Stimulated activated CD8-positive, alpha-beta memory T cell treated with anti-CD3 and anti-CD28 coated beads, Interleukin-15, amount 100 ng/mL, for 1 hour (primary cell): ENCODE measurements at places on chromosomes 4 and X.

- no peak for DNase-seq
Measured at GRCh38 chr4:165964591-165964990, 91.6 kb downstream of the TLL1 start.

DNA sequence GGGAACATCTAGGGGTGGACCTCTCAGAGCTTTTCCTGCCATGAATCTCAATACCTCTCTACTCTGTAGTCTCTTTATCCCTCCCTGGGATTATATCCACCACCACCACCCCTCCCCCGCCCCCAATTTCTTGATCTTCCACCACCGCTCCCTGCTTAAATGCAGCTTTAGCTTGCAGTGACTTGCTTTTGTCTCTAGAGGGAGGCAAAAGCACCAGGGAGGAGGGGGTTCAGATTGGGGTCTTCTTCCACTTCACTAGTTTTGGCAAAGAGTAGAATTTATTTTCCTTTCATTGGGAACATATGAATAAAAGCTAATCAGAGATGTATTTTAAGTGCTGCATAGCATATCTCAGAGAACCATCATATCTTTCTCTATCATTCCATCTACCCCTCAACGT is 5.5 kb downstream of the ARHGAP36 start:
- DNase-seq, result no peak

- DNase-seq, result no peak
Measured at GRCh38 chrX:113962343-113962742, 621.5 kb upstream of the HTR2C start.

DNA sequence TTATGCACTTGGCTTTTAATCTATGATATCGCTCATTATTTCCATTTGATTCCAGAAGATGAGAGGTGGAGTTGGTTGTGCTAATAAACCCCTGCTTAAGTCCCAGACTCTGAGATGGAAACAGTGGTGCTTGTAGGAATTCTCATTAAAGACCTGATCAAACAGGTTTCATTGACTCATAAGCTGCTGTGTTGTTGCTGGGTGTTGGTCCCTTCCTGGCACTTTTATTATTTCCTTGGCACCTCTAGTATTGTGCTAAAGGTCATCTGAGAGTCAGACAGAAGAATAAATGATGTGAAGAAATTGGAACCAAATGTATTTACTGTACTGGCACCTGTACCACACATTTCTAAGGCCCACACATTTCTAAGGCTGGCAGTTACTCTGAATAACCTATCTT is 544.7 kb upstream of the NR3C2 start:
- DNase-seq, result no peak

DNA sequence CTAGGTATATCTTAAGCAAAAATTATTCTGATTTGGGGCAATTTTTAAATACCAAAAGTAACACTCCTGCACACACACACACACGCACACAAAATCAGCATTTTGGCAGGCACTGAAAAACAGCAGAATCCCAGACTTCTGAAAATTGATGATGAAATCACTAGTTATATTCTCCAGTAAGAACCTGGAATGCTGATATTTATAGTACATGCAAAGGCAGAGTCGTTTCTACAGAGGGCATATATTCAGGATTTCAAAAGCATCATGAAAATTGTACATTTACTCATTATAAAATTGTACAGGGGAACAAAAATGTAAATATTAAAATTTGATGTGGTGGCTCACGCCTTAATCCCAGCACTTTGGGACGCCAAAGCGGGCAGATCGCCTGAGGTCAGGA is 352.5 kb upstream of the PITX2 start:
- DNase-seq, result no peak

- no peak for DNase-seq
Measured at GRCh38 chr4:169202145-169202699, 68.5 kb downstream of the SH3RF1 start.

DNA sequence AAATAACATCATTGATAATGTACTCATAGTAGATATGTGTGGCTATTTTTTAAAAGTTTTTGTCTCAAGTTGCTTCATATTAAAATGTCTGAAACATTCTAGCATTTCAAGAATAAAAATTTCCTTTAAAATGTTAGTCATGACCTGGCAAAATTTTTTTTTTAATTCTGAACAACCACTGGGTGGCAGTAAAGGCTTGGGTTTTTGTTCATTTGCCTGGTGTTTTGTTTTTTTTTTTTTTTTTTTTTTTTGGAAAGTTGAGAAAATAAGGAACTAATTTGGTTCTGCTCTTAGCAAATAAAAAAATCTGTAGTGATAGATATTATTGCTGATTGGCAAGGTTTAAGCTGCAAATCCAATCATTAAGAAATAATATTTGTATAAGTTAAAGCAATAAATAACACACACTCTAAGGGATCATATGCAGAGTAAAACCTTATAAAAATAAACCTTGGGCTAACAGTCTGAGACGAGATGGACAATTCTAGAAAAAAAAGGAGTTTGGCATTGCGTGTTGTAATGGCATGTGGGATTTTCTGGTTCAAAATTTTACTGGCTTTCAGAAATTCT is 81.4 kb downstream of the CEP44 start:
- DNase-seq, result no peak
